ENCODE measurements at places on chromosomes 6 and 20.

DNA sequence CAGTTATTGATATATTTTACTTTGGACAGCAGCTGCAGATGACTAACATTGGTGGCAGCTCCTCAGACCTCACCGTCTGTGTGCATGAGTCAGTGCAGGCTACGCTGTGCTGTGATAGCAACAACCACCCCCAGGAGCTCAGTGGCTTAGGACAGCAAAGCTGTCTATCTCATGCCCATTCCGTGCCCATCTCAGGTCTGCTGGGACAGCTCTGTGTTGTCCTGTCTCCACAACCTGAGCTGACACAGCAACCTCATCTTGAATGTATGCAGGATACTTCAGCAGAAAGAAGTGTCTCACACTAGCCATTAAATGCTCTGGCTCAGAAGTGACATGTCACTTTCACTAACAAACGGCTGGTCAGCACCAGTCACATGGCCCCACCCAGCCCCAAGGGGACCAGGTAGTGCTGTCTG is 47.7 kb downstream of the BANF2 start:
- H3K27me3 ChIP-seq = peaks cover 7% of the 10 kb centered on the region
- H3K36me3 ChIP-seq = no peaks in the 10 kb centered on the region

- H3K36me3 ChIP-seq = peaks cover 28% of the 10 kb centered on the region
- H3K4me1 ChIP-seq = peaks cover 25% of the 10 kb centered on the region
These were observed 880.5 kb upstream of the DEFB115 start for GRCh38 chr20:30376767-30377658.

DNA sequence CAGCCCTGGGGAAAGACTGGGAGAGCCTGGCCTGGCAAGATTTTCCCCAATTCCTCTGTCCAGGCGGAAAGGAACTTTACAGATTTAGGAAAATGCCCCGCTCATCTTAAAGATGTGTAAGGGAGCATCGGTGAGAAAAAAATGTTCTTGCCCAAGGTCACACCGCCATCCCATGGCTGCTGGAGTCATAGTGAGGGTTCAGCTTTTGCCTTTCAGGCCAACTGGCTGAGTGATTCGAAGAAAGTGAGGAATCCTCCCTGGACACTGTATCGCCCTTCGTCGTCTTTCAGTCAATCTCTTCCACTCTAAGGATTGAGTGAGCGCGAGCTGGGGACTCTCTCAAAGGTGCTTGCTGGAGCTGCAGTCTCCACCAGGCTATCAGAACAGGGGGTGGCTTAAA is 1.4 kb downstream of the WFDC2 start:
- peaks cover 59% of the 10 kb centered on the region for H3K27me3 ChIP-seq
- no peak for DNase-seq
- H3K4me3 ChIP-seq = peak overlapping the region; percentile 45
- H3K36me3 ChIP-seq = no peaks in the 10 kb centered on the region
- H3K27ac ChIP-seq = no peak overlapping the region

GRCh38 chr6:3527651-3527977 is 70.8 kb upstream of the SLC22A23 start:
- no peak for DNase-seq
- H3K4me3 ChIP-seq = no peak overlapping the region
- no peak overlapping the region for H3K27ac ChIP-seq
- H3K27me3 ChIP-seq = no peaks in the 10 kb centered on the region
- H3K4me1 ChIP-seq = no peaks in the 10 kb centered on the region

DNA sequence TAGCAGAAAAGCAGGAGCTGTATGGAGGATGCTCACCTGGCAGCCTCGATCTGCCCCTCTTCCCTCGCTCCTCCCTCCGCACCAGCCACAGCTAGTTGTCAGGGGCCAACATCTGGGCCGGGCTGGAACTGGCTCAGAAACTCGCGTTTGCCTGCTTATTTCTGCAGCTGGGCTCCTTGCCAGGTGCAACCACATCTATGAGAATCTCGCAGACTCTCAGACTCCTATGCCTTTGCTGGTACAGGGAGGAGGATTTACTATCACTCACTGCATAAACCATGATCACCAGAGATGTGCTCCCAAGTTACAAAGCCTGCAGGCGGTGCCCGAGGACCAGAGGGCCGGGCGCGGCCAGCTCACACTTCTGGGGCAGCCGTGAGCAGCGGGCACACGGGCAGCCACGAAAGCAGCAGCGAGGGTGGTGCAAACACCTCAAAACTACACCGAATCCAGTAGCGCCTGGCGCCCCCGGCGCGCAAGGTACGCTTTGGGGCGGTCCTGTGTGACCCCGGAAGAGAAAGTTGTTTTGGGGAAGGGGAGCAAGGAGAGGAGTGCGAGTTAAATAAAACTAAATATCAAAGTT is 577 bp upstream of the LRRC1 start:
- peak overlapping the region; percentile 74 for H3K27ac ChIP-seq
- no peaks in the 10 kb centered on the region for H3K36me3 ChIP-seq
- peaks cover 45% of the 10 kb centered on the region for H3K27me3 ChIP-seq
